ENCODE measurements at places on chromosomes 16 and 17.

DNA sequence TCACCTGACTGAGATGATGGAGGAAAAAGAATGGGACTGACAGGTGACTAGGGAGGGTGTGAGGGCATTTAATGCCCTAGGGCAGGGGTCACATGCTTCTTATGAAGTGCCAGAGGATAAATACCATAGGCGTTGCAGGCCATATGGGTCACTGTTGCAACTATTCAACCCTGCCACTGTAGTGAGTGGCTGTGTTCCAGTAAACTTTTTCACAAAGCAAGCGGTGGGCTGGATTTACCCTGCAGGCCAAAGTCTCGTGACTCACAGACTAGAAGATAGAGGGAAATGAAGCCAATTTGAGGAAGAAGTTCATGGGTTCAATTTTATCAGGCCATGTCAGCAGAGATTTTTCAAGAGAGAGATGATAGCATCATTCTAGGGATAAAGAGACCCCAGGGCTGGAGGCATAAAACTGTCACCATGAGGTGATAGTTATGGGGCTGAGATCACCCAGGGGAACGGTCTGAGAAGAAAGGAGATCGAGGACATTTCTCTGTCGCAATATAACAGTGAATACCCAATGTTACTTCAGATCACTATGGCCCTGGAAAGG, 8.6 kb downstream of the ARHGAP17 start:
- H3K36me3 ChIP-seq: peaks cover 22% of the 10 kb centered on the region
- no peak for DNase-seq
- peaks cover 82% of the 10 kb centered on the region for H3K4me1 ChIP-seq
- H3K27me3 ChIP-seq: no peaks in the 10 kb centered on the region
- no peak overlapping the region for H3K4me3 ChIP-seq
- no peak overlapping the region for H3K27ac ChIP-seq

DNA sequence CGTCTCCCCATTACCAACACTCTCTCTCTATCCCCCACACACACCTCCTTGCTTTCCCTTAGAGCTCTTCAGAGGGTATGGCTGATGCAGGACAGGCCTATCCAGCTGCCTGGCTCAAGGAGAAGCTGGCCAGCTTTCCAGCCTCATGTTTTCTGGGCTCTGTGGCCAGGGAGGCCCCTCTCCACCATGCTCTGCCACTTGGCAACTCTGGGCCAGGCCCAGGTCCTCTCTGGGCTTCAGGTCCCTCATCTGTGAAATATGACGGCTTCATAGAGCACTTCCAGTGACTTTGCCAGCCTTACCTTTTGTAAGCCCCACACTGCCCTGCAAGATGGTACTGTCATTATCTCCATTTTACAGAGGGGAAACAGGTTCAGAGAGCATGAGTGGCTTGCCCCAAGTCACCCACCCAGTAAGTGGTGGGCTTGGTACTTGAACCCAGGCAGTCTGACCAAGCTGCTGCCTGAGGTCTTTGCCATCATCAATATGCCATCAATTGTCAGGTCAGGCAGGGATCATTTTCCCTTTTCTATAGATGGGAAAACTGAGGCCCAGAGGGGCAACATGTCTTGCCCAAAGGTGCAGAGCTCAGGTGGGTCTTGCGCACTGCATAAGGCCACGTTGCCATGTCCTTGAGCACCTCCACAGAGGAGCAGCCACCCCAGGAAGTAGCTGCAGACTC, 548 bp upstream of the ADGRG5 start:
- no peak for DNase-seq
- H3K27ac ChIP-seq: peak overlapping the region; percentile 82
- peak overlapping the region; percentile 87 for H3K4me3 ChIP-seq
- H3K27me3 ChIP-seq: no peaks in the 10 kb centered on the region

GRCh38 chr17:7969433-7969832, 33.0 kb upstream of the GUCY2D start:
- no peak for DNase-seq
- H3K27ac ChIP-seq: no peak overlapping the region
- no peak overlapping the region for H3K4me3 ChIP-seq
- no peaks in the 10 kb centered on the region for H3K4me1 ChIP-seq
- peaks cover 5% of the 10 kb centered on the region for H3K27me3 ChIP-seq
- H3K36me3 ChIP-seq: no peaks in the 10 kb centered on the region

- no peaks in the 10 kb centered on the region for H3K36me3 ChIP-seq
- H3K27me3 ChIP-seq: peaks cover 72% of the 10 kb centered on the region
- peaks cover 32% of the 10 kb centered on the region for H3K4me1 ChIP-seq
- H3K4me3 ChIP-seq: peak within 1 kb of the TSS; percentile 79
- no peak for DNase-seq
Measured at GRCh38 chr17:48997103-48997826, at the start of gene IGF2BP1. Gene IGF2BP1, plus strand, starts transcription at chr17:48997385. Its CDS starts 361 bp downstream, at chr17:48997746.

DNA sequence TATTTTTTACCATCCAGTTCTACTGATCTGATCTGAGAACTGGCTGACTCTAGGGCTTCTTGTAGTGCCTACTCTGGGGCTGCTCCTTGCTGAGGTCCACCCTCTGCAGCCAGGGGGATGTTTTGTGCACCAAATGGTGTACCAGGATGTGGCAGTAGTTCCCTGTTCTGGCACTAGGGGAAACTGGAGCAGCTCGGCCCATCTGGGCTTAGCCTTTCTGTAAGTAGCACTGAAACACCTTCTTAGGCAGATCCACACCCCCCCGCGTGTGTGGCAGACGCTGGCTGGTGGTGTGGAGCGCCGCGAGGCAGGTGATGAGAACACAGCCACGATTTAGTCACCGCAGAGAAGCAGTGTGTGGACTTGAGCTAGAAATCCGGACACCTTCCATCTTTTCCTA, 17.0 kb downstream of the DUSP14 start:
- no peaks in the 10 kb centered on the region for H3K36me3 ChIP-seq
- peak overlapping the region; percentile 16 for H3K27ac ChIP-seq
- H3K27me3 ChIP-seq: no peaks in the 10 kb centered on the region
- H3K4me3 ChIP-seq: no peak overlapping the region

- H3K4me1 ChIP-seq: peaks cover 30% of the 10 kb centered on the region
- no peaks in the 10 kb centered on the region for H3K36me3 ChIP-seq
- H3K4me3 ChIP-seq: peak overlapping the region; percentile 75
- H3K27me3 ChIP-seq: no peaks in the 10 kb centered on the region
- H3K27ac ChIP-seq: no peak overlapping the region
Measured at GRCh38 chr17:82054351-82055022, 2.8 kb downstream of the GPS1 start.

DNA sequence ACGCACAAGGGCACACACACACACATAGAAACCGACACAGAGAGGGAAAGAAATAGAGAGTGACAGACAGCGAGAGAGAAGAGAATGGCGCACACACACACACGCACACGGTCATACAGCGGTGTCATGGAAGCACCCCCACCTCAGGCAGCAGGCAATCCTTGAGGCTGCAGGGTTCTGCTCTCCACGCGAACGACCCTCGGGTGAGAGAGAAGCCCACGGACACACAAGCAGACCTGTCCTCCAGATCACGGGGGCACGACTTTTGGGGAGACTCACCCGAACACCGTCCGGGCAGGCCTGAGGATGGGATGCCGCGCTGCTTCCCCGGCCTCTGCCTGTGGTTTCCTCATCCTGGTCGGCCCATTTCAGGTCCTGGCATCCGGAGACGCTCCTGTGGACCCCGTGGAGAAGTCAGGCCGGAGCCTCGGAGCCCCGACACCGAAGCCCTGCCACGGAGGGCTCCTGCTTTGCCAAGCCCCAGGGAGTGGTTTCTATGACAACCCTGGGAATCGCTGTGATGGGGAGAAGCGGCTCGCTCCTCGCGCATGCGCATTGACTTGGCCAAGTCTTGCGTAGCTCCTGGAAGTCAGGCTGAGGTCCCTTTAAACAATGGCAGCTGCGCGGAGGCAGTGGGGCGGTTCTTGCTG, 118.2 kb upstream of the KCNJ18 start:
- H3K27ac ChIP-seq: peak overlapping the region; percentile 49
- H3K4me3 ChIP-seq: peak overlapping the region; percentile 63
- peaks cover 11% of the 10 kb centered on the region for H3K36me3 ChIP-seq
- DNase-seq: peak; percentile 39
- H3K4me1 ChIP-seq: peaks cover 12% of the 10 kb centered on the region

GRCh38 chr17:68509141-68510057, 2.8 kb upstream of the PRKAR1A start:
- peaks cover 22% of the 10 kb centered on the region for H3K4me1 ChIP-seq
- peak overlapping the region; percentile 13 for H3K4me3 ChIP-seq
- no peaks in the 10 kb centered on the region for H3K27me3 ChIP-seq
- H3K36me3 ChIP-seq: peaks cover 4% of the 10 kb centered on the region
- H3K27ac ChIP-seq: peak overlapping the region; percentile 30

DNA sequence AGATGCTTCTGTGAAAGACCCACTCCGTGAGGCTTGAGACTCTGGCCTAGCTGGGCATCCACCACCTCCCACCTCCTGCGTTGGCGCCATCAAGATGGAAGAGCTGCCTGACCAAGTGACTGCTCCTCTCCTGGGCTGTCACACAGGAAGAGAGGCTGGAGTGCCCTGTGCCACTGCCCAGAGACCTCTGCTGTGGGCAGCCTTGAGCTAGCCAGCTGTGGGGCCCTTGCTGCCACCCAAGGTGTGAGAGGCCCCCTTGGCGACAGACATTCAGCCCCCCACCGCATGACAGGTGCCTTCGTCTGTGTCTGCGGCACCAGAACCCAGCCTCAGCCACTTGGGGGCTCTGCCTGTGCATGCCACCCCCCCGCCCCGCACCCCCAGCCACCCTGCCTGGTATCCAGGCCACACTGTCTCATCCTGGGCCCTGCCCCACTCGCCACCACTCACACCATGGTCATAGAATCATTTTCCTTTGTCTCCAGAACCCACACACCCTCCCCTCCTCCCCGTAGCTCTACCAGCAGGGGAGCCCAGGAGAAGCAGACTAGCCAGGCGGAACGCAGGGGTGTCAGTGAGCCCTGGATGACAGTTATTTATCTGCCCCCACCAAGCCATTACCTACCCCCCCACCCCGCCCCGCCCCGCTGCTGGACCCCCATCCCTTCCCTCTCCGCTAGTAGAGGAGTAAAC, 120.9 kb upstream of the LHX1 start:
- DNase-seq: no peak
- peaks cover 79% of the 10 kb centered on the region for H3K27me3 ChIP-seq
- no peak overlapping the region for H3K4me3 ChIP-seq

- no peaks in the 10 kb centered on the region for H3K27me3 ChIP-seq
- H3K4me1 ChIP-seq: peaks cover 2% of the 10 kb centered on the region
- no peaks in the 10 kb centered on the region for H3K36me3 ChIP-seq
- no peak overlapping the region for H3K27ac ChIP-seq
- no peak for DNase-seq
Measured at GRCh38 chr16:11423315-11424117, 78.3 kb downstream of the RMI2 start.

DNA sequence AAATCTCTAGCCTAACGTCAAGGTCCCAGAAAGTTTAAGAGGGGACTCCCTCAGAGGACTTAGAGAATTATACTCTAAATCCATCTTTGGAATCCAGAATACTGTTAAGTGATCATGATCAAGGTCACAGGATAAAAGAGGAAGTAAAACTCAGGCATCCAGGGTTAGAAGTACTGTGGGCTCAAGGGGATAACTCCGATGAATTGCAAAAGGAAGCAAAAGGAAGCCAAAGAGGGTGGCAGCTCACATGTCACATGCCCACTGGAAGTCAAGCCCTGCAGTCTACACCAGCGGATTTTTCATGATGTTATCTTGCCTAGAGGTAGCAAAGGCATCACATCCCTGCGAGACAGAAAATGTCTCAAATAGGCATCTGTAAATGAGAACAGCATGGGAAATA, 3.8 kb downstream of the ZNF821 start:
- H3K27ac ChIP-seq: no peak overlapping the region
- H3K4me3 ChIP-seq: peak overlapping the region; percentile 66
- H3K27me3 ChIP-seq: no peaks in the 10 kb centered on the region
- DNase-seq: no peak
- peaks cover 52% of the 10 kb centered on the region for H3K4me1 ChIP-seq

DNA sequence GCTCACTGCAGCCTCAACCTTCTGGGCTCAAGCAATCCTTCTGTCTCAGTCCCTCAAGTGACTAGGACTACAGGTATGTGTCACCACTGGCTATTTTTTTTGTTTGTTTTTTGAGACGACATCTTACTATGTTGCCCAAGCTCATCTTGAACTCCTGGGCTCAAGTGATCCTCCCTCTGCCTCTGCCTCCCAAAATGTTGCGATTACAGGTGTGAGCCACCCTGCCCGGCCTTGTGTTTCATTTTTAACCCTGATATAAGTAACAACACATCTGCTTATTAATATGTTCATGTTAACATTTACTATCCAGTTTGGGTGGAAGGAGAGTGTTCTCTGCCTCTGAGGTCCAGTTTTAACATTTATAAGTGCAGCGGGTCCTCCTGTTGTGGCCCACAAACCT, 3.1 kb downstream of the FAM20A start:
- no peak overlapping the region for H3K27ac ChIP-seq
- no peak overlapping the region for H3K4me3 ChIP-seq
- H3K27me3 ChIP-seq: peaks cover 62% of the 10 kb centered on the region
- DNase-seq: no peak

DNA sequence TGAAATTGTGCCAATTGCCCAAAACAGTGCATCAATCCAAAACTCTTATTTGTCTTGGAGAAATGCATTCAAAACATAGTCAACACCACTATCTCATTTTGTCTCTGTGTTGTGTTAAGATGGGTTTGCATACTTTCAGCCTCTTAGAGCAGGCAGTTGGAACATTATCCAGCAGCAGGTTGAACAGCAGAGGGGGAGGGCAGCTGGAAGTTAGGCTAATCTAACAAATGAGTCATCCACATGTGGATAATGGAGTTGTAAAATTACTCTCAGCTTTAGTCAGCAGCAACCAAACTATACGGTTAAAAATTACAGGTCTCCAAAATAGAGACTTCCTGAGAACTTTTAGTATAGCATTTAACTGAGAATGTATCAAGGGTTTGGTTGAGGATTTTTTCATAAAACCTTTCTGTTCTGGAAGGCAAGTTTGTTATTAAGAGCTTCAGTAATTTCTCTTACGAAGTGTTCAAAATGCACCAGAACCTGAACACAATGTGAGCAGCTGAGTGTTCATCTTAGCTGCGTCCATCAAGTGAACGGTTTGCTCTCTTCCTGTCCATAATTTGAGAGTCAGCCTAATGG, 46.3 kb downstream of the PRKCA start:
- H3K4me1 ChIP-seq: peaks cover 83% of the 10 kb centered on the region
- no peaks in the 10 kb centered on the region for H3K27me3 ChIP-seq
- H3K36me3 ChIP-seq: peaks cover 5% of the 10 kb centered on the region
- peak overlapping the region; percentile 40 for H3K4me3 ChIP-seq
- no peak overlapping the region for H3K27ac ChIP-seq
- no peak for DNase-seq

DNA sequence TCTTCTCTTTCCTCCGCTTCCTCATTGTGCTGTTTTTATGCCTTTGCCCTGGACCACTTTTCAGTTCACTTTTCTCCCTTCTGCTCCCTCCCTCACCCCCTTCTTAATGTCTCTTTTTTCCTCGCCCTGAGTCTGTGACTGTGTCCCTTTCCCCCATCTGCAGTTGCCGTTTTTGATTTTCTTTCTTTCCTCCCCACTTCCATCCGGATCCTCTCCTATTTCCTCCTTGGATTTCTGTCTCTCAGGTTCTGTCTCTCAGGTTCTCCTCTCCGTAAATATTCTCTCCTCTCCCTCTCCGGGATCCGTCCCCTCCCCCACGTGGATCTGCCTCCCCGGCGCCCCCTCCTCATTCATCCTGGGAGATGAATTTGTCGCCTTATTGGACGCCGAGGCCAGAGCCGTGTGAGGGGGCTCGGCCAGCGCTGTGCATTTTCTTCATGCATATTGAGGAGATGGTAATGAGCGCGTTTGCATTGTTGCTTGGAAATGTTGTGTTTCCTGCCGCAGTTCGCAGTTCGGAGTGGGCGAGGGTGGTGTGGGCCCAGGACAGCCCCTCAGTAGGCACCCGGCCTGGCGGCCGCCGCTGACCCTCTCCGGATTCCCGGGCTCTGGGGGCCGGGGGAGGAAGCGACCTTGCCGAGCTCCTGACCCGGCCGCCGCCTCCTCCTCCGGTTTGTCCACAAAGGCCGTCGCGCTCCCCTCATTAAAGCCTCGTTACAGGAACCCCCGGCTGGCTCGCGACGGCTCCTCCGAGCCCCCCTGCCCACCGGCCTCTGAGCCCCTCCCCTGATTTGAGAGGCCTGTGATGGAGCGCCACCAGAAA, 4.5 kb upstream of the IRX3 start:
- peaks cover 11% of the 10 kb centered on the region for H3K4me1 ChIP-seq
- no peak for DNase-seq
- H3K27ac ChIP-seq: no peak overlapping the region
- H3K36me3 ChIP-seq: peaks cover 7% of the 10 kb centered on the region

Data from naive thymus-derived CD8-positive, alpha-beta T cell (primary cell).